ENCODE measurements at places on chromosomes 1 and 21.

DNA sequence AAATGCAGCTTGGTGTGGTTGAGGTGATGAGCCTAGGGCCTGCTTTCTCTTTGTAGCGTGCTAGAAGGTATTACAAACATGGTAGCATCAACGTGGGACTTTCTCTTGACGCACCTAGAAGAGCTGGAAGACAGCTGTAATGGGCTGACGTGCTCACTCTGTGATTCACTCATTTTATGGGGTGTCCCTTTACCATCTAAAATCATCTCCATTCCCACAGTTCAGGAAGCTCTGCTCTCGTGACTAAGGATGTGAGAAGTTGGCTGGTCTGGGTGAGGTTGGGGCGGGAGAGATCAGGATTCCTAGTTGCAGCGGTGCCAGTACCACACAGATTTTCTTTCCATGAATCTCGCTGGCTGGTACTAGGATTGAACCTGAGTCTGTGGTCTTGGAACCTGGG, 4.2 kb downstream of the HTR6 start:
- DNase-seq: peak; percentile 59

DNA sequence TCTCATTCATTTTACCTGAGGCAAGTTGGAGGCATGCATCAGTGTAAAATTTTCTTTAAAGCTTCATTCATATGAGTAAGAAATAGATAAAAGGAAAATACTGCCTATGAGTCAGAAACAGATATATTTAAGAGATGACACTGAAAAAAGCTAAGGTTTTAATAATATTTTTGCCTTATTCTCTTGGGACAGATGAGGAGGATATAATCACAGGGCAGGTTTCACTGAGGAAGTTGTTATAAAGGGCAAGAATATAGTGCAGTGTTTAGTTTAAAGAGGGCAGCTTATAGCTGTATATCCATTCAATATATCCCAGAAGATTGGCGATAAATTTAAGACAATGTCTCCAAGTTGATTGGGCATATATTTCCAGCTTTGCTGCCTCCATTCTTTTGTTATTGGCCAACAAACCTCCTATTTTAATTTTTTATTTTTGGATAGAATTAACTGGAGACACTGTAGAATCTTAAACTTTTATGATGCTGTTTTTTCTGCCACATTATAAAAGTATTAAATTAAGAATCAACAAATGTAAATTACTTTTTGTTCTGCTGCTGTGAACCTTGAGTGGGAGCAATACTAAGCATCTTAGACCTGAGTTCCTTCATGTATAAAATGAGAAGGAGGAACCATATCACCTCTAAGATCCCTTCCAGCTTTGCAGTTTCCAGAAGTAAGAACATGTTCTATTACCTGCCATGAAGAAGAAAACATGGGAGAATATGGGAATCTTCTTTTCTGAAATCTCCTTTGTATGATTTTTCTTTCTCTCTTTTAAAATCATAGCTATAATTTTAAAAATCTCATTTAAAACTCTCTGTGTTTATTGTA, 171.6 kb downstream of the S1PR1 start:
- DNase-seq: no peak

GRCh38 chr1:8854240-8854639, 24.2 kb downstream of the ENO1 start:
- no peak for DNase-seq

- no peak for DNase-seq
Observed at GRCh38 chr1:162093095-162093494, 23.6 kb downstream of the NOS1AP start.

DNA sequence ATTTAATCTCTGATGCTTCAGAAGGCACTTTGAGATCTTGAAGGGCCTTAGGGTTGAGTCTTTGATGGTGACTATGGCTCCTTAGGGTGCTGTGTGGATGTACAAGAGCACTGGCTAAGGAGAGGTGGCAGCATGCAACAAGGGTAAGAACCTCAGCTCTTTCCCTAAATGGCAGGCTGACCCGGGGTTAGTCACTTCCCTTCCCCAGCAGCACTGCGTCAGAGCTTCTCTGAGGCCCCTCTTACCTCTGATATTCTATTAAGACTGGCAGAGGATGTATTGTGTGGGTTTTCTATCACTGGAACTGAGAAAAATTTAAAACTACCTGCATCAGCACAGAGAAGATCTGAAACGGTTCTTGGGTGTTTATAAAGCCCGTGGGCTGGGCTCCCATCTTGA, 11.8 kb downstream of the C1orf116 start:
- DNase-seq: peak; percentile 45

- no peak for DNase-seq
Observed at GRCh38 chr1:21293537-21294265, 3.4 kb upstream of the ECE1 start.

GRCh38 chr21:36265431-36265830, 54.6 kb upstream of the MORC3 start:
- no peak for DNase-seq

- DNase-seq: peak; percentile 94
Observed at GRCh38 chr1:29974316-29974724, 738.0 kb downstream of the PTPRU start.

DNA sequence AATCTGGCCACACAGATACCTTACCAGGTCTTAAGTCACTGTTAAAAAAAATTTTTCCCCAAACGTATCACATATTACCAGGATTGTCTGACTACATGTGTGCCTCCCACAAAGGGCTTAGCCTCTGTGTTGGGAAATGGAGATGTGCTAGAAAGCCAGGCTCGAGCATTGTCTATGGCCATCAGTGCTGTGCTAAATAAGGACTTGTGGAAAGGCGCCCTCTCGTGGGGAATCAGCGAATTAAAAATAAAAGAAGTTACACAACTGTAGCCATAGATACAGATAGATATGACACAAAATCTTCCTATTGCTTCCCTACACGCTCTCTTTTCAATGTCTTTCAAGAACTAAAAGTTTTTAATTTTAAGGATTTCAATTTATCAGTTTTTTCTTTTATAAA, 47.5 kb upstream of the CRNN start:
- DNase-seq: peak; percentile 74

- DNase-seq: peak; percentile 75
Observed at GRCh38 chr1:87398641-87399040, 70.0 kb downstream of the LMO4 start.

DNA sequence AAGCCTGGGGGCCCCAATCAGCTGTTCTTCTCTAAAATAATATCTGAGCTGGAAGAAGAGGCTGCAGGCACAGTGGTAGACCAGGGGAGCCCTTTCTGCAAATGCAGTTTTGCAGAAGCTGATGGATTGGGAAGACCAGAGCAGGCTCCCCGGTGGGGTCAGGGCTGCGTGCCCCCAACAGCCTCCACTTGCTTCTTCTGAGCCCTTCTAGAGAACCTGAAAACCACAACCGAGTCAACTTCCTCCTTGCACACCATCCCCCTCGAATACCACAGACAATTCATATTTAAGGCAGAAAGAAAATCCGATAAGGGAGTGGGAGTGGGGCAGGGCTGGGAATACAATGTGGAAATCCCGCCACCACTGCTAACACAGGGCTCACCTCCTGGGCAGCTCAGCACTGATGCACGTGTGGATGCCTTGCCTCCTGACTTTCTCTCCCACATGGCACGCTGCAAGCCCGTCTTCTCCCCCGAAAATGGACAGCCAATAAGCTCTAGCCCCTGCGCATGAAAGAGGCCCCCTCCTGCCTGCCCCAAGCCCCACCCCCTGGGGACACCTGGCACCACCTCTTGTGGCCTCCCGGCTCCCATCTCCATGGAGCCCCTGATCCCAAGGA, 25.4 kb upstream of the ALDH4A1 start:
- peak; percentile 70 for DNase-seq

GRCh38 chr1:62341615-62342014, 22.4 kb upstream of the KANK4 start:
- DNase-seq: no peak

DNA sequence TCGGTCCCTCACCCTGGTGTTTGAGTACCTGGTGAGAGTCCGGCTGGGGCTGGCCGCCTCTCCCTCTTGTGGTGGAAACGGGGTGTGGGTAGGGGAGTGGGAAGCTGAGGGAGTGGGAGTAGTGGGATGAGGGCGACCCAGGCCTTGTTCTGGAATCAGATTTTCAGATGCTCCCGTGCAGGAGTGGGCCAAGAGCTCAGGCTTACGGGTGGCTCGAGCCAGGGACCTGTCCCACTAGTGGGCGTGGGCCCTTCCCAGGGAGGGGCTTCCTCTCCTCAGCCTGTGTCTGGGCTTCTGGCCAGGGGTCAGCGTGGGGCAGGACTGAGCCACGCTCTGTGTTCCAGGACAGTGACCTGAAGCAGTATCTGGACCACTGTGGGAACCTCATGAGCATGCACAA, 22.0 kb downstream of the CDK18 start:
- DNase-seq: no peak

DNA sequence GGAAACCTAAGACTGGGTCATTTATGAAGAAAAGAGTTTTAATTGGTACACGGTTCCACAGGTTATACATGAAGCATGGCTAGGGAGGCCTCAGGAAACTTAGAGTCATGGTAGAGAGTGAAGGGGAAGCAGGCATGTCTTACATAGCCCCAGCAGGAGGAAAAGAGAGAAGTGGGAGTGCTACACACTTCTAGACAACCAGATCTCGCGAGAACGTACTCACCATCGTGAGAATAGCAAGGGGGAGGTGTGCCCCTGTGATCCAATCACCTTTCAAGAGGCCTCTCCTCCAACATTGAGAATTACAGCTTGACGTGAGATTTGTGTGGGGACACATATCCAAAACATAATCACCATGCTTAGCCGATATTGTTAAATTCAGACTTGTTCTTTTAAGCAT, 62.8 kb downstream of the DYRK1A start:
- no peak for DNase-seq

- no peak for DNase-seq
Observed at GRCh38 chr1:234398849-234399381, 25.7 kb downstream of the COA6 start.

DNA sequence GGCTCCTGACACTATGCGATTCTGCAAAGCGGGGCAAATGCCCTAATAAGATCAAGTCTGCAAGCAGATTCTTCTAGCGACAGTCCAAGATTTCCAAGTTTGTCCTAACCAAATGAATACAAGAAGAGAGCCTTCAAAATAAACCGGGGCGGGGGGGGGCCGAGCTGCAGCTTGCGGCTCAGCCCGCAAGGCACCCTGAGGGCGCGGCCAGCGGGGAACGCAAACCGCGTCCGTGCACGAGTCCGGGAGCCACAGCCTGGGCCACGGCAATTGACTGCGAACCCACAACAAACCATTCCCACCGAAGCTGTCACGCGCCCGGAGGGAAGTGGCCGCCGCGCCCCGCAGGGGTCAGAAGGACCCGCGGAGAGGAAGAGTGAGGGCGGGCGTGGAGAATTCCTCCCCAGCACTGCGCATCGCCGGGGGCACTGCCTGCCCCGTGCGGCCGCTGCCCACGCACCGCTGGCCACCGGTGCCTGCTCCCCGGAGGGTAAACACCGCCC, 687 bp downstream of the TGFBR3 start:
- DNase-seq: peak; percentile 32

GRCh38 chr1:223538981-223539380, 126.5 kb downstream of the CAPN8 start:
- no peak for DNase-seq

GRCh38 chr1:17594690-17595601, 55.4 kb downstream of the ARHGEF10L start:
- no peak for DNase-seq

DNA sequence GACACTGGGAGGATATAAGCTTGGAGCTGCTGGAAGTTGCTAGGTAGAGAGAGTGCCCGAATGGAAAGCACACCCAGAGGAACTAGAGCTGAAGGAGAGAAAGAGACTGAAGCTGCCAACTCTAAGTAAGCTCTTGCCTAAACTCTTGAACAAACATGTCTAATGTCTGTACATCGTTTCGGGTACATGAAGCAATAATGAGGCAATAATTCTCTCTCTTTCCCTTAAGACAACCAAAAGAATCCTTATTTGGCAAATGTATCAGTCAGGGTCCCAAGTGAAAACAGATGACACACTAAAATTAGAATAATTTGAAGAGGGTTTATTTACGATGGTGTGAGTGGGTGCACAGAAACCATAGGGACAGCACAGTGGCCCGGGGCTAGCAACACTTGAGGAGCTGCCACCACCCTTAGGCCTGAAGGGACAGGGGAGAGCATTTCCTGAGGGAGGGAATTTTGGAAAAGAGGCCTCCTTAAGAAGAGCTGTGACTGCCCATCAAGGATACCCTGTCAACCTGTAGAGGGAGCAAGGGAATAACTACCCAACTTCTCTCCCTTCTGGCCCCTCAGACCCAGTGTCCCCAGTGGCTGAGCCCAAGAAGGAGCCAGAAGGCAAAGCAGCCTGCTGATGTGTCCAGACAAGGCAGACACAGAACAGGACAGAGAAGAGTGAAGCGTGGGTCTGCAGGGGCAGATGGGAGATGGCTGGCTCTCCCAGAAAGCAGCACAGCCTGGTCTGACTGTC, 36.1 kb upstream of the KHDRBS1 start:
- peak; percentile 29 for DNase-seq

DNA sequence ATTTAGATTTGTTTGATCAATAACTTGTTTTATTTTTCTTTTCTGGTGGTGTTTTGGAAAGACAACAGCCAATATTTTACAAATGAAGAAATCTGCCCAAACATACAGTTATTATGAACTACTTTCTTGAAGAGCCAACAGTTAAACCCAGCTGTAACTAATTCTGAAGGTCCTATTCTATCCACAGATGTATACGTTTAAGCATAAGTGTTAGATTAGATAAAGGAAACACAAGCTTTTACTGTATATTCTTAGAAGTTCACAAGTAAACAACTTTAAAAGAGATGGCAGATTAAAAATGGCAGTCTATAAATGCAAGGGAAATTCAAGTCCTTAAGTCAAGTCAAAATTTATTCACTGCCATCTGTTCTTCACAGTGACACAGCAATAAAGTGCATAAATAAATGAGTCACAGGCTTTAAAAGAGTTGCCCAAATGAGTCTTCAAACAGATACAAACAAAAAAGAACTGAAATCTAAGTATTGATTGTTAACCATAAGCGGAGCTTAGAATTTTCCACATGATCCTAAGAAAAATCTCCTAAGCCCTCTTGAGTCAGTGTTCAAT, 49.9 kb upstream of the KCNH1 start:
- no peak for DNase-seq

DNA sequence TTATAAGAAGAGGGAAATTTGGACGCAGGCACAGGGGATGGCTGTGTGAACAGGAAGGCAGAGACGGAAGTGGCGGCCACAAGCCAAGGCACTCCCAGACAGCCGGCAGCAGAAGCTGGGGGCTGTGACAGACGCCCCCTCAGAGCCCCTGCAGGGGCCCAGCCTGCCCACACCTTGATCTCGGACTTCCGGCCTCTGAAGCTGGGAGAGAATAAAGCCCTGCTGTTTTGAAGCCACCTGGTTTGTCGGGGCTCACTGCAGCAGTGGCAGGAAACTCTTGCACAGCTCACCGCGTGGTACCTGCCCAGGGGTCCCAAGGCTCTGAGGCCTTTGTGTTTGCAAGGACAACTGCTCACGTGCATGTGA, 13.7 kb downstream of the MEGF6 start:
- DNase-seq: no peak

GRCh38 chr1:156566436-156566835, 5.9 kb downstream of the IQGAP3 start:
- DNase-seq: no peak

GRCh38 chr1:37828410-37829074, 20.5 kb upstream of the YRDC start:
- DNase-seq: no peak

- DNase-seq: no peak
Observed at GRCh38 chr1:111770916-111771315, 15.2 kb downstream of the DDX20 start.

GRCh38 chr1:57115030-57115614, 149.3 kb upstream of the C8B start:
- DNase-seq: no peak

GRCh38 chr1:240178366-240178765, 86.7 kb downstream of the FMN2 start:
- no peak for DNase-seq
